LHCN-M2 (cell line): ENCODE measurements at places on chromosomes 4 and X. TPM values are rescaled to one million over a fixed set of nuclear protein-coding genes. Genes with fewer than 3 reads are reported as not detected.

The AFAP1 gene
- 22.6 and 23.9 TPM in 2 replicates for total RNA-seq

The GATB gene
- total RNA-seq, result 19.9 and 25.6 TPM in 2 replicates

The SLC4A4 gene
- total RNA-seq, result 1.5 and 1.8 TPM in 2 replicates

The TMEM150C gene
- total RNA-seq, result 0.26 TPM in 1 of 2 replicates, not detected in the other

The CYBB gene
- under 0.01 TPM in 1 of 2 replicates, not detected in the other for total RNA-seq

The ATOH1 gene
- not detected in 2 replicates for total RNA-seq

DNA sequence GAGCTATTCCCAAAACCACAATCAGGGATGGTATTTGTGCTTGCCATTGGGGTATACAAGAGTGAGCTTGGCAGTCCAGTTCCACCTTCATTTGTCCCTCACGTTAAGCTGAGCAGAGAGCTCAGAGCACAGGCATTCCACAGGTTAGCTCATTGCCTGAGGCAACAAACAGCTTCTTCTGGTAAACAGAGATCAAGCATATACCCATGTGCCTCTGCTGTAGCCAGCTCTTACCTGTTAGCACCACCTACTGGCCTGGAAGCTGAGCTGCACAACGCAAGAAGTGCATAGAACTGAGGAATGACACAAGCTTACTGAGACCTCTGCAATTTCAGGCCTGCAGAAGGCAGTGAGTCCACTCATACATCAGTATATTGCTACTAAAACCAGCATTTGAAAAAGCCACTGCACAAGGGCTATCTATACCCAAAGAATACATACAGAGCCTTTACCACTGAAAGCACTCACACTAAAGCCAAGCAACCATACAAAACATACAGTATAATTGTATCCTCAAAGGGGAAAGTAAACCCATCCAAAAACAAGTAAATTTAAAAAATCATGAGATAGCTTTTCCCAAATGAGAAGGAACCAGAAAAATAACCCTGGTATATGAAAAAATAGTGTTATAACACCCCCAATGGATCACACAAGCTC, 258.3 kb upstream of the GABRA2 start:
- DNase-seq, result no peak

DNA sequence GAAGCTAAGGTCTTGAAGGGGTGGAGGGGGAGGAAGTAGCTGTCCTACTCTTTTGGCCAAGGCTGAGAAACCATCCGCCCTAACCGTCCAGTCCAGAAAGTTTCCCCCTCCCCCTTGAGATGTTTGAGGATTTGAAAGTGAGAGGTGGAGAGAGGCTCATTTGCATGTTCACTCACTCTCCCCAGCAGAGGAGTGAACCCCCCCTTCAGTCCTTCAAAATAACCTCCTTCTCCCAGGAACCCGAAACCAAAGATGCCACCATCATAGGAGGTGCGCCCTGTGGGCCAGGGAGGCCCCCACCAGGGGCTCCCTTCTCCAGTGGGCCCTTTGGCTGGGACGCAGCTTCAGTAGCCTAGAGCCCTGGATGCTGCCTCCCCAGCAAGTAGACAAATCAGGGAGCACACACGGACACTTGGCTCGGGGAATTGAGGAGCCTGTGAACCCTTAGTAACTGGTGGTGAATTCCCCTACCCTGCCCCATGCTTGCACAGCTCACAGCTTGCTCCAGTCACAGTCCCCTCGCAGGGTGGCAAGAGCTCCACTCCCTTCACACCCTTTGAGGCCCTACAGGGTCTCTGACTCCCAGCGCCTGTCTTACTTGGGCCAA, 25.6 kb downstream of the ELF4 start:
- no peak for DNase-seq

GRCh38 chrX:49310371-49310770, 6.9 kb downstream of the GAGE10 start:
- DNase-seq, result no peak

DNA sequence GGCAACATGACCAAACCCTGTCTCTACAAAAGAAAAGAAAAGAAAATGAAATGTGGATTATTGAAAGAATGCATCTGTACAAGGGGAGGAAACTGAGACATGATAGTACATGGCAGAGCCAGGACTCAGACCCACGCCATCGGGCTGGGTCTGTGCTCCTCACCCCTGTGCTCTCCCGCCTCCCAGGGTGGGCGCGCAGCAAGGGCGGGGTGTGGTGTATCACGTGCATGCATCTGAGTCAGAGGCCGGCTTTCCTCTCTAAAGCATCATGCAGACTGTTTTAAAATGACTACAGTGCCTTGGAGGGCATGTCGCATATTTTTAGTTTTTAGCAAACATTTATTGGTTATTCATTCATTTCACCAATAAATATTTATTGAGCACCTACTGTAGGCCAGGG, 47.8 kb downstream of the HTT-AS start:
- DNase-seq, result no peak

GRCh38 chrX:75746891-75747639, 38.0 kb downstream of the MAGEE2 start:
- DNase-seq, result no peak

GRCh38 chr4:131450572-131451209, 1698.4 kb upstream of the PCDH10 start:
- DNase-seq, result no peak

DNA sequence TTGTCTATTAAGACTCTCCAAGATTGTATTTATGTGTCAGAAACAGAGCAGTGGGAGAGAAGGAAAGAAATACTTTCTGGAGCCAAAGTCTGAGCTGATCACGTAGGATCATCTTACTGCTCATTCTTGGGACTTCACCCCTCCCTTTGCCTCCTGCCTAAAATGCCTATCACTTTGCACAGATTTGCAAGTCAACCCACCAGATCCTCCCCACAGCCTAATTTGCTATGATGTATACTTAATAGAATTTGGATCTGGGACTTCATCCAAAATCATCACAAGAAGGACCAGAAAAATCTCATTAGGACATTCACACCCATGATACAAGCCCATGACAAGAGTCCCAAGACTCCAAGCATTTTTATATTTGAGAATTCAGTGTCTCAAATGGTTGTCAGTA, 290.2 kb downstream of the FBXW7 start:
- no peak for DNase-seq

- no peak for DNase-seq
Measured at GRCh38 chr4:121150003-121150402, 14.1 kb downstream of the TNIP3 start.

DNA sequence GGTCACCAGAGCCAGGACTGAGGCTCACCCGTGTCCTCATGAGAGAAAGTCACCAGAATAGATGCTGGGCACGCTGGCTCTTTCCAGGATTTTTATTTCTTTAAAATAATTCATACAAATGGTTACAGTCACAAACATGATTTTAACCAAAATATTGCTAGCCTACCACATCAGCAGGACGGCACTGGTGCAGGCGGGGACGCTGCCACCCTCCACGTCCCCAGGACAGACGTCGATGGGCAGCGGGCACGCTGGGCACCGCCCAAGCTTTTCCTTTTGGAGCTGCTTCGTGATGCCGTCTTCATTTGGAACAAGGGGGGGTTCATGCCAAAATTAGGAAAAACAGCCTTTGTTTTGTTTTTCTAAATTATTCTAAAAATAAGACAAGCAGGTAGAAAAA, 37.6 kb downstream of the CTBP1 start:
- no peak for DNase-seq
